ENCODE measurements at places on chromosomes 13 and 19.

- DNase-seq = no peak
Observed at GRCh38 chr13:33806470-33807248, 11.3 kb upstream of the RFC3 start.

- no peak for DNase-seq
Observed at GRCh38 chr13:90632184-90632583, 715.3 kb upstream of the MIR17HG start.

GRCh38 chr13:75813323-75813722 is 177.2 kb downstream of the LMO7 start:
- DNase-seq = no peak

DNA sequence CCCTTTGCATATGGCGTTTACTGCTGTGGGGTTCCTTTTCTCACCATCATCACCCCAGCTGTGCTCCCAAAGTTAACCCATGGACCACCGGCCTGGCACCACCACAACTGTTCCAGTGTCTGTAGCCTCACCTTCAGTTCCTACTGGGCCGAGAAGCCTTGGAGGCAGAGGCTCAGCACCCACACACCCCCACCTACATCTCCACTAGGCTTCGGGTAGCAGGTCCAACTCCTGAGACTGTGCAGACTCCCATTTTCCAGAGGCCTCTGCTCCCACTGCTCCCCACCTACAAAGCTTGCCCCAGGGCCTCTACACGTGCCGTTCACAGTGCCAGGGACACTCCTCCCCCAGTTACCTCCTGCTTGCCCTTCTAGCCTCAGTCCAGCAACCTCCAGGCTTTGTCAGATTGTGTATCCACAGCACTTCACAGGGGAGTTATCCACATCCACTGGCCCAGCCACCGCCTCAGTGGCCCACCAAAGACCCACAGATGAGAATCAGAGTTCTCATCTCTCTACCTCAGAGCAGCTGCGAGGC is 14.1 kb downstream of the SLC27A5 start:
- no peak for DNase-seq

DNA sequence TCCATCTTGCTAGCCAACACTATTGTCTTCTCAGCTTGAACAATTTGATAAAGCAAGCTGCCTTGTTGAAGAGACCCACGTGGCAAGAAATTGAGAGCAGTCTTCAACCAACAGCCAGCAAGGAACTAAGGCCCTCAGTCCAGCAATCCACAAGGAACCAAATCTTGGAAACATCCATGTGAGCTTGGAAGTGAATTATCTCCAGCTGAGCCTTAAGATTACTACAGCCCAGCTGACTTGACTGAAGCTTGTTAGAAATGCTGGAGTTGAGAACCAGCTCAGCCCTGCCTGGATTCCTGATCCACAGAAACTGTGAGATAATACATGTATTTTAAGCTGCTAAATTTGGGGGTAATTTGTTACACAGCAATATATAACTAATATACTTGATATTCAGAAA is 26.2 kb upstream of the DCT start:
- DNase-seq = no peak

- DNase-seq = no peak
Observed at GRCh38 chr13:74218291-74218690, 84.1 kb upstream of the KLF12 start.

- no peak for DNase-seq
Observed at GRCh38 chr13:47696674-47697073, 304.4 kb downstream of the SUCLA2 start.

GRCh38 chr13:44148159-44148914 is 225.3 kb upstream of the SERP2 start:
- DNase-seq = no peak

DNA sequence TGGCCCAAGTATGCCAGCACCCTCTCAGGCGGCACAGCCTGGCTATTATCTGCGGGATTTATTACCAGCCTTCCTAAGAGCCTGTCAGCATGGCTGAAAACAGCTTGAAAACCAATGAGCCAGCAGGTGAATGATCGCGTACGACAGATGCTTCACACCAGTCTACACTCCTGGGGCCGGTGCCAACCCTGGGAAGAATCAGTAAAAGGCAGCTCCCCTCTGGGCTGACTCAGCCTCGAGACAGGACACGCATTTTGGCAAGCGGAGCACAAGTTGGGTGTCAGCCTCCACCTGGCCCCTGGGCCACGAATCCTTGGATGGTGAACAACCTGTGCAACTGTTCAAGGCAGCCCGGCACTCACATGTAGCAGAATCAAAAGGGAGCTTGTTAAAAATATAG is 15.6 kb downstream of the EMP3 start:
- no peak for DNase-seq

DNA sequence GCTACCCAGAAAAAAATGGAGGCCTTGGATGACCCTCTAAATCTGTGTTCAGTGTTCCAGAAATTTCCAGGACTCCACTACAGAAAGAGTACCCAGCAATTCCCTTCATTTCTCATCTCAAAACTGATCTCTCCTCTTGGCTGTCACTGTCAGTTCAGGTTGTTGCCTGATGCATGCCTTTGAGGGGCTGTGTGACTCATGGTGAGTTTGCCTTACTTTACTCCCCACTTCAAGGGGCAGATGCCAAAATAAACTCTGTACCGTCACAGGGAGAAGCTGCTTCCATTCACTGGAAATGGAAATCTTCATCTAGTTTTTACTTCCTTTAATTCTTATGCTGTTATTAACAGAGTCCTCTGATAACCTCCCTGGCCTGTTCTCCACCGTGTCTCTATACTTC is 1075.0 kb downstream of the DIAPH3 start:
- DNase-seq = no peak

GRCh38 chr13:111049791-111050538 is 65.1 kb upstream of the ARHGEF7 start:
- no peak for DNase-seq

- DNase-seq = no peak
Observed at GRCh38 chr19:40411125-40411842, 1.9 kb downstream of the PRX start.

GRCh38 chr19:7533281-7533885 is 2.1 kb upstream of the PNPLA6 start:
- DNase-seq = no peak

- DNase-seq = no peak
Observed at GRCh38 chr19:38815059-38816001, 2.6 kb upstream of the LGALS4 start.

DNA sequence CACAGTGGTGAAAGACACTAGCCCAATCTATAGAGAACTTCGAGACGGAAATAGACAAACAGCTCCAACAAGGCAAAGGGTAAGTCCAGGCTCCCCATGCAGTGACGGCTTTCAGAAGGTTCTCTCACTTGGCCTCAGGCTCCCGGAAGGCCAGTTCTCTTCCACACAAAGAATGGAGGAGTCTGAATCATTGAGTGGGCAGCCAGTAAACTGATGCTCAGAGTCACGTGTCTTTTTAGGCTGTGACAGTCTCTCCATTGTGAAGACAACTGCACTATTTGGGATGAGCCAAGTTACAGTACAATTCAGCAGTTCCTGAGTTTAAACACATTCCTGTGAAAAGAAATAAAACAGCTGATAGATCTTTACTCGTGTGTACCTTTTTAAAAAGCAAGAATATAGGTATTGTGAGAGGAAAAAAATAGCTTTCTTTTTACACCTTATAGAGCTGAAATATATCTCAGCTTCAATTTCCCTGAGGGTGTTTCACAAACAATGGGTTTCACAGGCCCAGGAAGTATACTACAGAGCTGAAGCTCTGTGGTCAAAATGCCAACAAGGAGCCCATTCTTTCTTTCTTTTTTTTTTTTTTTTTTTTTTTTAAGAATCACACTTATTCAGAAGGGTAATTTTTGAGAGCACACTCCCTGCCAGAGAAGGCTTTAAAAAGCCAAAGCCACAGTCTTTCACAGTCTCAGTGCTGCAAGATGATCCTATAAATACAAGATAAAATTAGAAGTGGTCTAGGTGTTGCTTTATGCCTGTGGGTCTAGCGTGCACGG is 135.1 kb downstream of the FREM2 start:
- DNase-seq = no peak

DNA sequence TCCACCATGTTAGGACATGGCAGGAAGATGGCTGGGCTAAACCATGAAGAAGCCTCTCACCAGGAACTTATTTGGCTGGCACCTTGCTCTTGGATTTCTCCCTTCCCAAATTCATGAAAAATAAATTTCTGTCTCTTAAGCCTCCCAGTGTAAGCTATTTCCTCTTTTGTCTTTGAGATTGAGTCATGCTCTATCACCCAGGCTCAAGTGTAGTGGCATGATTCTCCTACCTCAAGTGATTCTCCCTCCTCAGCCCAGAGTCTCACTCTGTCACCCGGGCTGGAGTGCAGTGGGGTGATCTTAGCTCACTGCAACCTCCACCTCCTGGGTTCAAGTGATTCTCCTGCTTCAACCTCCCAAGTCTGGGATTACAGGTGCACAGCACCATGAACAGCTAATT is 12.6 kb downstream of the ZNF888 start:
- DNase-seq = no peak

DNA sequence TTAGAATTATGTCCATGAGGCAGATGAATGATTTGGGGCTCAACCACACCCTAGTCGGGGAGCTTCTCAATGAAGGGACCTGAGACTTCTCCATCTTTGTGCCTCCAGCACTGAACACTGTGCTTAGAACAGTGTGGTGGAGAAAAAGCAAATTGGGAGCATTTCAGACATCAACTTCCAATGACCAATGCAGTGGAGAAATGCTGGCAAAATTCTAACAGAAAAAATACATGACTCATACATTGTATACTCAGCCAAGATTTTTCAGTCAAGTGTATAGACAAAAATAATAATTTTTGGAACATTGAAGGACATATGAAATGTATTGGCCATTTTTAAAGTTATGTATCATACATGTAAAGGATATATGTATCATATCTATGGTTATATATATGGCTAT is 134.7 kb downstream of the FGF14 start:
- DNase-seq = no peak

GRCh38 chr19:14525729-14526128 is 3.7 kb upstream of the TECR start:
- DNase-seq = no peak

DNA sequence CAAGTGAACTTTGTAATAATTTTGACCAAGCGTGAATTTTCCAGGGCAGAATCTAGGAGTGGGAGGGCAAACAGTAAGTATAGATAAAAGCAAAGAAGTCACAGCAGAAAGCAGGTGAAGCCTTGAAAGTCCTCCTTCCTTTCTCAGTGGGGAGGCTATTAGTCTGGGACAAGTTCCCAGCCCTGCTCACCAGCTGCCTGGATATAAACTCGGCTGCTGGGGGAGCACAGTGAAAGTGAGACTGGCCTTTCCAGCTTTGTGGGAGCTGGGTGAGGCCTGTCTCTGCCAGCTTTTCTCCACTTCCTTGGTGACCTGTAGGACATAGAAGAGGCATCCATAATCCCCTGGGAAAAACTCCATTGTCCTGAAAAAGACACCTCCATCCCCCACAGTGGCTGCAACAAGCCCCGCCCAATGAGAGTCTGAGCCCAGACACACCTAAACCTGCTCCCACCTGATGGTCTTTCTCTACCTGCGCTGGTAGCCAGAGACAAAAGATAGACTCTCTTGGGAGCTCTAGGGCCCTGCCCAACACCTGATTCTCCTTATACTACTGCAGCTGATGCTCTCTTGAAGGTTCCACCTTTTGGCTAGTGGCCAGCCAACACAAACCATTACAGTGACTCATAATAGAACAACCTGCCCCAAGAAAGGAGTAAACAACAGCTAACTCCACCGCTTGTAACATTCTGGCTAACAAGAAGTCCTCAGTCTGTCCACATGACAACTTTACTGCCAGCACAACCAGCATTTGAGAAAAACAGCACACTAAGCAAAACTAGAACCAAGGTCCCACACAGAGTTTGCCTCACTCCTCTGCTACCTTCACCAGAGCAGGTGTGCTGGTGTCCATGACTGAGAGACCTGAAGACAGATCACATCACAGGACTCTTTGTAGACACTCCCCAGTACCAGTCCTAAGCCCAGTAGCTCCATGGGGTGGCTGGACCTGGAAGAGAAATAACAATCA is 252.2 kb upstream of the SLITRK6 start:
- DNase-seq = no peak

DNA sequence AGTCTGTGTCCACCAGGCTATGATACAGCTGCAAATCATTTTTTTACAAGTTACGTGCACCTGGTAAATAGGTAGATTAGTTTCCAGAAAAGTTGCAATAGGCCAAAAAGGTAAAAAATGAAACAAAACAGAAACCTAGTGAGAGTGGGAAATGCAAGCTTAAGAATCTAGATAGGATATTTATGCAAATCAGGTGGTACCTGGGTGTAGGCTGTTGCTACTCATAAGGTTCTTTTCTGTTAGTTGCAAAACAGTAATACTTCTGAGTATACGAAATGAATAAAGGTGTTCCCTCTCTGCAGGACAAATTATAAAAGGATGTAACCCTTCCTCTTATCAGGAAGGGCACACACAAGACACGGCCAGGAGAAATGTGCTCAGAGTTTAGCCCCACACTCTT is 97.9 kb downstream of the UGGT2 start:
- DNase-seq = no peak

DNA sequence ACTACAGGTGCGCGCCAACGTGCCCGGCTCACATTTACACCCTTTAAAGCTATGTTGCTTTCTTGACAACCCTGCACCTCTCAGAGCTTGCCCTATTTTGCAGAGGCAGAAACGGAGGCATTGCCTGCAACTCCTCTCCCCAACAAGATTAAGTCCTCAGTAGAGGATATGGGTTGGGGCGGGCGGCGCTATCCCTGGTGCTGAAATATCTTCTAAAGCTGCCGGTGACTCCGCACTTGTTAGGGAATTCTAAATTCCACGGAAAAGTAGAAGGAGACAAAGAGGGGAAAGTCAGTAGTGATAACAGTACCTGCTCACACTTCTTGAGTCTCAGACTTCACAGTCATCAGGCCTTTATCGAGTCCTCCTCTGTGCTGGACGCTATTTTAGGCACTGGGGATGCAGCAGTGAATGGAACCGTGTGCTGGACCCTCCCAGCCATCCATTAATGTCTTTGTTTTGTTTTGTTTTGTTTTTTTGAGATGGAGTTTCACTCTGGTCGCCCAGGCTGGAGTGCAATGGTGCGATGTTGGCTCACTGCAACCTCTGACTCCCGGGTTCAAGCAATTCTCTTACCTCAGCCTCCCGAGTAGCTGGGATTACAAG is 18.0 kb downstream of the SLC5A5 start:
- DNase-seq = no peak

DNA sequence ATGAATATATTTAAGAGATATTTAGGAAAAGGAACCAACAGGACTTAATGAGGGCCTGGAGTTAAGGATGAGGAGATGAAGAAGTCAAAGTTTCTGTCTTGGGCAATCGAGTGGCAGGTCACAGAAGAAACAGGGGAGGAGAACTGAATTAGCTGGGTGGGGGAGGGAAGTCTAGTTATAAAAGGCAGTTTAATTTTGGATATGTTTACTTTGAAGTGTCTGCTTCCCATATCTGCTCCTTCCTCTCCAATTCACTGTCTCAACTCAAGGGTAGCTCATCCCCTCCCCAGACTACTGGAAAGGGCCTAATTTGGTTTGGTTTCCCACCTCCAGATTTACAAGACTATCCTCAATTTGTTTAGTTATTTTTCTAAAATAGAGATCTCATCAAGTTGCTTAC is 195.9 kb downstream of the VWA8 start:
- DNase-seq = no peak

Measured in stimulated activated CD4-positive, alpha-beta T cell treated with anti-CD3 and anti-CD28 coated beads, TNF-alpha, amount 100 ng/mL, for 48 hours (primary cell).